T-helper 1 cell (primary cell): ENCODE measurements at places on chromosomes 5 and 9.

GRCh38 chr9:9719373-9720112 is 893.3 kb downstream of the PTPRD start:
- DNase-seq: no peak

DNA sequence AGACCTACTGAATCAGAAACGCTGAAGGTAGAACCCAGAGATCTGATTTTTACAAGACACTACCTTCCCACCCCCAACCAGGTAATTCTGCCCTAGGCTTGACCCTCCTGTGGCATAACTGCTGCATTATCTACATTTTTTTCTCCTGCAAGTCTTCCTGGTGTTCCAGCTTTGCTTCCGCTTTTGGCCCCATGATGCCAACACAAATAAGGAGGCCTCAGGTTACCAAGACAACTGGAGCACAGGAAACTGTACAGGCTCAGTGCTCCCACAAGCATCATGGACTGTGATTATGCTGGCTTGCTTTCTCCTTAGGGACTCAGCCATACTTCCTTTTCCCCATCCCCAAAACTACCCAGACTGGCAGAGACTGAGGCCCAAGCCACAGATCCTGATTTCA is 6.6 kb upstream of the MSMP start:
- DNase-seq: no peak

DNA sequence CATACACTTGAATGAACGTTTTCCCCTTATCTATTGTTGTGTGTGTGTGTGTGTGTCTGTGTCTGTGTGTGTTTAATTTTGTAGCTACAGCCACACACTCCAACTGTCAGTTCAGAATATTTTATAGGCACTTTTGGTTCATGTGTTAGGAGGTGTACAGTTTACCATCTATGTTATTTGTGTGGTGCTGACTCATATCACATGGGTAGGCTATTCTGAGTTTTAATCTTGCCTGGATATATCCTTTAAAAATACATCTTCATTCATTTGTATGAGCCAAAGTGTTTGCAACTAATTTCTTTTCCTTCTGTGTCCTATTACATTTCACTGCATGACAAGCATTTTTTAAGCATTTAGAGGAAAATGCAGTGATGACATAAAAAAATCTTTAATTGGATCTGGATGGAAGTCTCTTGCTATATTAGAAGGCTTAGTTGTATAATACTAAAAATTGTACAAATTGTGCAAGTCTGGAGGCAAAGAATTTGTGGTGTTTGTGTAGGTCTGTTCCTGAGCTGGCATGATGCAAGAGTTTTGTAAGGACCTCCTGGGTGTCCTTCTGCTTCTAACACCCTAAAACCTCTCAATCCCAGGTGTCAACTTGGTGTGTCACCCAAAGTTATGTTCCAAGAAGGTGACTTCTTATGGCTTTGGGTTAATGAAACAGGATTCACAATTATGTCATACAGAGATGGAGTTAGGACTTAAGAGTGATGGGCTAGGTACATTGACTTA is 52.4 kb upstream of the HMHB1 start:
- no peak for DNase-seq

DNA sequence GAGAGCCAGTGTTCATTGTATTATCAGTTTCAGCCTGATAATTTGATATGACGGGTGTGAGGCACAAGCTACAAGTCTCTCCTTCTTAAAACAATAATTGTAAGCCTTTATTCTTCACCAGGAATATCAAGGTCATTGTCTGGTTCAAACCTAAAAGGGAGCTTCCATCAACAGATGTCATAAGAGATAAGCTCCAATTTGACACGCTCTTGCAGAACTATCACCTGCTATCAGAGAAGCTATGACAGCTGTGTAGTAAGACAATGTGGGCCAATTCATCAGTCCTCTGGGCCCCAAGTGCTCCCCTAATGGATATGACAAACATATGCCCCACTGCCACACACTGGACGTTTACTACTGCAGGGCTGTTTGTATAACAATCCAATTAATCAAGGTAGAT is 1010.2 kb upstream of the DMAC1 start:
- no peak for DNase-seq

- DNase-seq: no peak
Observed at GRCh38 chr5:62134811-62135210, 171.2 kb upstream of the KIF2A start.
